ENCODE measurements at places on chromosomes 1 and 21.

GRCh38 chr1:86747304-86747703 is 42.9 kb downstream of the SH3GLB1 start:
- no peak for DNase-seq

DNA sequence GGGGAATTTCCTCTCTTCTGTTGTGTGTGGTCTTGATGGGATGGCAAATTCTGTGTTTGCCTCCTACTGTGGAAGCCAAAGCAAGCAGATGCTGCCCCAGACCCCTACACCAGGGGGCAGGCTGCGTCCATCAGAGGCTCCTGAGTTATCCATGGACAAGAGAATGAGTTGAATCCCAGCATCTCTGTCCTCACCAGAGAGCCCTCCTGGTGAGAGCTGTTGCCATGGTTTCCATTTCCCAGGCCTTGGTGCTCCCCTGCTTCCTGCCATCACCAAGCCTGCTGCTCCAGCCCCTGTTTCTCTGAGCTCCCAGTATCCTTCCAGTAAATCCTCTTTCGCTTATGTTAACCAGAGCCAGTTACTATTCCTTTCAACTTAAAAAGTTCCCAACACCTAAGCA is 20.4 kb upstream of the GNG12 start:
- no peak for DNase-seq

DNA sequence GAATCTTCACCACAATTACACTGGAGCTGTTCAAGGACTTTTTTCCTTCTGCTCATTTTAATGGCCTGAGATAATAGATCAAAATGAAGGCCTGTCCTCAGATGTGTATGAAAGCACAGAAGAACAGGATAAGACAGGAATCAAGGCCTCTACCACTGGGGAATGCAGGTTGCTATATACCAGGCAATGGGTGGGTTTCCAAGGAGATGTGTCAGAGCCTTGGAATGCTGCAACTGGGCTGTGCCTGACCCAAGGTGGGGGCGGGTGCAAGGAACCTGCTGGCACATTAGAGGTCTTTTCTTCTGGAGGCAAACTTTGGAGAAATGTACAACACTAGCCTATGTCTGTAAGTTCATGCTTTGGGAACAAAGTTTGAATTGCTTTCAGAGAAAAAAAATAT is 21.7 kb upstream of the LAMC2 start:
- peak; percentile 96 for DNase-seq

DNA sequence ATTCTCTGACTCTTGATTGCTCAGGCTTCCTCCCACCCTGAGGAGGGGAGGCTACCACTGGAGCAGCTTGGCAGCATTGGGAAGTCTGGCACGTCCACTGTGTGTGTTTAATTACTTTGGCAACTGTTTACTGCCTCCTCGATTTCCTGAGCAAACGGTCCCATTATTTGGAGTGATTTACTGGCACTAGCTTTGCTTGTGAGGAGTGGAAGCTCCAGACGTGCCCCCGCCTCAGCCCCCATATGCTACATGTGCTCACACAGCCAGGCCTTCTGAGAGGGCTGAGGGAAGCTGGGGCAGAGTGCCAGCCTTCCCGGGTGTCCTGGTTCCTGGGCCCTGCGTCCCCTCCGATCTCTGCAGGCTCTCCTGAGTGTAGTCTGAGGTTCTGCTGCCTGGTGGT is 306.2 kb downstream of the PTPRU start:
- DNase-seq = no peak

- no peak for DNase-seq
These were observed 71.3 kb downstream of the DNM3 start for GRCh38 chr1:171912509-171913175.

DNA sequence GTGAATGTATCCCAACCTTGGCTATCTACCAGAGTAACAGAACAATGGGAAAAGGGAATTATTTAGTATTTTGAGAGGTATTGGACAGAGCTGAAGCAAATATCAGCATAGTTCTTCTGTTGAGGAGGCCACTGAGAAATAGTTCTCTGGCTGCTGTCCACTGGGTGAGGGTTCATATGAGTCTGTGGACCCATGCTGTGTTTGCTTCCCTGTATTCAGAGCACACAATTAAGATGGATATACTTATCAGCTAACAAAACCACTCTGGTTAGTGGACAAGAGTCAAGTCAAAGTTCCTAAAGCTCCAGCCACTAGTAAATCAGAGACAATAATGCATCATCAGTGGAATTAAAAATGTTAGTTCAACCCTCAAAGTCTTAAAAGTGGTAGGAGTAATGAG is 66.1 kb downstream of the RGS18 start:
- no peak for DNase-seq

- no peak for DNase-seq
These were observed 291.4 kb downstream of the LRRC40 start for GRCh38 chr1:69913977-69914376.

GRCh38 chr1:52520148-52520547 is 32.7 kb downstream of the TUT4 start:
- no peak for DNase-seq

DNA sequence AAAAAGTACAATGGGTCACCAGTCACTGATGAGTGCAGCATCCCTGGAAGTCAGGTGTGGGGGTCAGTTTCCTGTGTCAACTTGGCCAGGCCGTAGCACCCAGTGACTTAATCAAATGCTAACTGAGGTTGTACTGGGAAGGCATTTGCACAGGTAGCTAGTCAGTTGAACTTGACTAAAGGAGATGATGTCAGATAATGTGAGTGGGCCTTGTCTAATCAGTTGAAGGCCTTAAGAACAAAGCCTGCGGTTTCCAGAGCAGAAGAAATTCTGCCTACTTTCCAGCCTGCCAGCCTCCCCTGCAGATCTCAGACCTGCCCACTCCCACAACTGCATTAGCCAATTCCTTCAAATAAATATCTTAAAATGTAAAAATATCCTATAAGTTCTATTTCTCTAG is 57.1 kb downstream of the ERG start:
- no peak for DNase-seq

DNA sequence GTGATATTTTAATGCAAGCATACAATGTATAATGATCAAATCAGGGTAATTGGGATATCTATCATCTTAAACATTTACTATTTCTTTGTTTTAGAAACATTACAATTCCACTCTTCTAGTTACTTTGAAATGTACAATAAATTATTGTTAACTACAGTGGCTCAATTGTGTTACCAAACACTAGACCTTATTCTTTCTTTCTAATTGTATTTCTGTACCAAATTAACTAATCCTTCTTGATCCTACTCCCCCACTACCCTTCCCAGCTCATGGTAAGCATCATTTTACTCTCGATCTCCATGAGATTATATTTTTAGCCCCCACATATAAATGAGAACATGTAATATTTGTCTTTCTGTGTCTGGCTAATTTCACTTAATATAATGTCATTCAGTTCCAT is 95.0 kb upstream of the MROH9 start:
- no peak for DNase-seq

DNA sequence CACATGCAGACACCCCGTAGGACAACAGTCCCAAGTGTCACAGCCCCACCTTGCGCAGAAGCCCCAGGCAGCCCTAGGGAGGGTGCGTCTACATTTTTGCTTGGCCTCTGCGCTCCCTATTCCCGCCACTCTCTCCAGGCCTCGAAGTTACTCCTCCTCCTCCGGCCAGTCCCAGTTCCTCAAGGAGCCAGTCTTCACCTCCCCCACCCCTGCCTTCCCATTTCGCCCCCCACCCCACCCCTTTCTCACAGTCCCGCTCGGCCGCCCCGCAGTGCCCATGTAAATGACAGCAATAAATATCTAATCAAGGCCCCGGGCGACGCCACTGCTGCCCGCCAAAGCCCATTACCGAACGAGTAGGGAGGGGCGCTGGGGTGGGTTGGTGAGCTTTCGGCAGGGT is 3.2 kb downstream of the DMBX1 start:
- DNase-seq = peak; percentile 36

- no peak for DNase-seq
These were observed 30.1 kb downstream of the TOMM20 start for GRCh38 chr1:235098547-235098946.

GRCh38 chr21:32352526-32352925 is 40.3 kb downstream of the URB1 start:
- DNase-seq = no peak

- no peak for DNase-seq
These were observed 595 bp downstream of the EXOC8 start for GRCh38 chr1:231337043-231337471.

DNA sequence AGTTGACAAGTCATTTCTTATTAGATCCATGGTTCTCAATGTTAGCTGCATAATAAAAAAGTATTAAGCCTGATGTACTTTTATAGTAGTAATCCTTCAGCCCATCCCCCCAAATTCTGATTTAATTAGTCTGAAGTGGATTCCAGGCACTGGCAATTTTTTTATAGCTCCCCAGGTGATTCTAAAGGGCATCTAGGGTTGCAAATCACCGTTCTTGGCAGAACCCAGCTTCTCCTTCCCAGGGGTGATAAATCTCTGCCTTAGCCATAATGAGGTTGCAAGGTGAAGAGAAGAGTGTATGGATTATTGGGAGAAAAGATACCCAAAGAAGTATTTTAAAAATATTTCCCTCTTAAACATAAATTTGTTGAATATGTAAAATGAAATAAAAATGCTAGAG is 43.0 kb upstream of the RXRG start:
- DNase-seq = no peak

DNA sequence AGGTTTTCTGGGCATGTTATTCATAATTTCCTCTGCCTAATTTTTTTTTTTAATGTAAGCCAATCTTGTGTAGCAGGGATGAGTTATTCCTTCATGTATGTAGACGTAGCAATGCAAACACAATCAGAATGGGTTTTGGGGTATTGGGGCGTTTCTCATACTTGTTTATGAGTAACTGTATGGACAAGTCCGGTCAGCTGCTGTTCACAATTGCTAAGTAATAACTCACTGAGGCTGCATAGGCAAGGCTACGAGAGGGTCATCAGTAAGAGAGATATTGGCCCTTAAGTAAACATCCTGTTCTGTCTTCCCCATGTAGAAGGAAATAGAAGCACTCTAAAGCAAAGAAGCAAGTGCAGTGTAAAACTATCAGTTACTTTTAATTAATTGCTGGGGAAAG is 9.5 kb upstream of the TARS2 start:
- peak; percentile 74 for DNase-seq

- DNase-seq = no peak
These were observed 21.5 kb upstream of the TMCO2 start for GRCh38 chr1:40226192-40226591.

- DNase-seq = no peak
These were observed 37.7 kb upstream of the GPR37L1 start for GRCh38 chr1:202084791-202085681.

- DNase-seq = no peak
These were observed 786 bp downstream of the RPL5 start for GRCh38 chr1:92832537-92833114.

DNA sequence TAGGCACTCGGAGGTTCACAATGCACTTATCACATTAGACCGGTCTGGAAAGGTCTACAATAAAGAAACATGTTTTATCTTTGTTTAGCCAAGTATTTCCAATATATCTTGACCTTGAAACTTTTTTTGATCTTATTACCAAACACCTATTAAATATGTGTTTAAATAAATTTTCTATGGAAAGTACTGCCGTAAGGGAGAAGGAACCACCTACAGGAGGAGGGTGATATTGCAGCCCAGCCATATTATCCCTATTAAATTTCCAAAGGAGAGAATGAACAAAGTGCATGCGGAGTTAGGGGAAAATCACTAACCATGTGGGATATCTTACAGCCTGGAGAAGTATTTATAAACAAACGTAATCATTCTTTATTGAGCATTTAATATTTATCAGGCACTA is 14.5 kb downstream of the BRINP2 start:
- no peak for DNase-seq

DNA sequence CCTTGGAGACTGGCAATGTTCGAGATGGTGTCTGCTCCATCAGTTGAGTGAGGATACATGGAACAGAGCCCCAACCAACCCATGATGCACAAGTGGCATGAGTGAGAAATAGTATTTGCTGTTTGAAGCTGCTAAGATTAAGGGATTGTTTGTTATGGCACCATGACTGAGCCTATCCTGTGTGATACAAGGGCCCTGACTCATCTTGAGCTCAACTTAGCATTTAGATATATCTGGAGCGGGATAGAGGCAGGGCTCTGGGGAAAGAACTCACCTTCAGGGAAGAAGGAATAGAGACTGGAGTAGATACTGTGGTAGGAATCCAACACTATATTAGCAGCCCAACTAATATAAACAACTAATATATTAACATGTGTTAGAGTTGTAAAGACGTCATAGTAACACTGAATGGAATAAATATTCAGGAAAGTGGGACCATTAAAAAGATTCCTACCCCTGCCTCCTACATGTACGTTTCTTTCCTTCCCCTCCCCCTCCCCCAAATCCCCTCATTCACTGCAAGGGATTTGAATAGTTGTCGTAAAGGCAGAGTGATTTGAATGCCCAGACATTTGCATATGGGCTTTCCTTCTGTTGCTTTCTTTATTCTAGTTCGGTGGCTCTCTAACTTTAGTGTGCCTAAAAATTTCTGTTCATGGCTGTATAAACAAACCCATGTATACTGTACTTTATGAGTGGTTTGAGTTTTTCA is 106.6 kb upstream of the POU3F1 start:
- DNase-seq = no peak

DNA sequence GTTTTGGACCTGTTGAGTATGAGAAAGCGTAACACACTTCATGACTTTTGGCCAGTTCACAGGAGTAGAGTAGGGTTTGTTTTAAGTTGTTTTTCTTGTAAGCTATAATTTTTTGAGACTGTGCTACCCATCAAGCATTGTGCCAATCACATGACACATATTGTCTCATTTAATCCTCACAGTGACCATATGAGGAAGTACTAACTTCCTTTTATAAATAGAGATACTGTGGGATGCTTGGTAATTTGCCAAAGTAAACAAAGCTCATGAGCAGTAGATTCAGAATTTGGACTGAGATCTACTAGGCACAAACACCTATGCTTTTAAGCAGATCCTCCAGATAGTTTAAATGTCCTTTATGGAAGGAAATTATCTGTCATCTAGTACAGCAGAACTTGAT is 178.3 kb downstream of the CACNA1E start:
- no peak for DNase-seq

- peak; percentile 81 for DNase-seq
These were observed 221.6 kb upstream of the VAMP3 start for GRCh38 chr1:7549277-7550161.

GRCh38 chr1:3954170-3955169 is 54.4 kb upstream of the C1orf174 start:
- DNase-seq = no peak

GRCh38 chr21:19535356-19535755 is 1131.8 kb upstream of the TMPRSS15 start:
- no peak for DNase-seq

GRCh38 chr1:28329395-28330153 is 734 bp downstream of the MED18 start:
- no peak for DNase-seq

GRCh38 chr1:202207292-202207691 is 13.7 kb downstream of the LGR6 start:
- no peak for DNase-seq

- no peak for DNase-seq
These were observed 3.2 kb upstream of the NPL start for GRCh38 chr1:182786223-182786994.

GRCh38 chr1:15258833-15259621 is 12.0 kb downstream of the FHAD1 start:
- DNase-seq = no peak

All from RWPE2 (cell line).